ENCODE measurements at places on chromosomes 12 and 14. TPM values are rescaled to one million over a fixed set of nuclear protein-coding genes. Genes with fewer than 3 reads are reported as not detected.

The SLCO1B1 gene
- total RNA-seq, result 0.26 TPM

The DTX3 gene
- total RNA-seq, result 18.1 TPM

The HOXC6 gene
- total RNA-seq, result 4.6 TPM

The EID3 gene
- 8.5 TPM for total RNA-seq

The HAL gene
- 0.06 TPM for total RNA-seq

The SMAGP gene
- 23.2 TPM for total RNA-seq

The SLC22A17 gene
- 6.1 TPM for total RNA-seq

The PAPLN gene
- total RNA-seq, result 10.4 TPM

The KRT78 gene
- total RNA-seq, result not detected

The TMEM30B gene
- total RNA-seq, result 0.17 TPM

The SMCO2 gene
- total RNA-seq, result 0.13 TPM
